Stimulated activated CD4-positive, alpha-beta T cell treated with anti-CD3 and anti-CD28 coated beads, Interleukin-12 subunit alpha, Interleukin-12 subunit beta, amount 100 ng/mL, for 24 hours (primary cell): ENCODE measurements at places on chromosomes 7 and 10.
A peak's percentile ranks its signal among the peaks of the same experiment; 100 is the strongest.

DNA sequence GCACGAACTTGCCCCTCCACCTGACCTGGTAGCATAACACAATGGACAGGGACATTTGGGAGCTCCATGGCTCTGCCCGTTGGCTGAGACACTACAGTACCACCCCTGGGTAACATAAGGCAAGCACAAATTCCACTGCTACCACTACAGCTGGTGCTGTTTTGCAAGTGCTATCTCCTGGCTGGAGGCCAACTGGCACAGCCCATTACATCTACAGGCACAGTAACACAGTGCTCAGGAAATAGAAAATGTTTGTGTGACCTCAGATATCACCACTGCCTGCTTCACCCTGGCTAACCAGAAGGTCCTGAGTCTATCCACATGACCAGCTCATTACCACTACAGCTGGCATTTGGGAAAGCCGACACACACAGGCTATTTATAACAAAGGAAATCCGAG, 631.1 kb upstream of the MBL2 start:
- DNase-seq: no peak

DNA sequence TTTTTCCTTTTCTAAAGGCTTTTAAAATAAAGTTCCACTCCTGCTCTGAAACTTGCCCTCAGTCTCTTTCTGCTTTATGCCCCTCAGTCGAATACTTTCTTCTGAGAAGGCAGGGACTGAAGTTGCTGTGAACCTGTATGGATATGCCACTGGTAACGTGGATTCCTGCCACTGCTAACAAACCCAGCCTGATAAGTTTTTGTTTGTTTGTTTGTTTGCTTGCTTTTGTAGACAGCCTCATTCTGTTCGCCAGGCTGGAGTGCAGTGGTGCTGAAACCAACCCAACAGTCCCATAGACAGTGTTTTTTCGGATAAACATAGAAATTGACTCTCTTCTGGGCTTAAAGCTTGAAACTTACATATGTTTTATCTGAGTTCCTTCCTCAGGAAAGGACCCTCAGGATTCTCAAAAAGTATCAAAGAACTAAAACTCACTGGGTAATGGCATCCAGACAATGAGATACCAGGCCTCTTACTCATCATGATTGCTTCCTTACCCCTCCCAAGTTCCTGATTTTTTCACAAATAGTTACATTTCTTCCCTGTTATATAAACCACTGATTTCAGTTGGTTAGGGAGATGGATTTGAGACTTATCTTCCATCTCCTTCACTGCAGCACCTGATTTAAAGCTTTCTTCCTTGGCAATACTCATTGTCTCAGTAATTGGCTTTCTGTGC, 273.6 kb downstream of the SDHAF3 start:
- DNase-seq: no peak

DNA sequence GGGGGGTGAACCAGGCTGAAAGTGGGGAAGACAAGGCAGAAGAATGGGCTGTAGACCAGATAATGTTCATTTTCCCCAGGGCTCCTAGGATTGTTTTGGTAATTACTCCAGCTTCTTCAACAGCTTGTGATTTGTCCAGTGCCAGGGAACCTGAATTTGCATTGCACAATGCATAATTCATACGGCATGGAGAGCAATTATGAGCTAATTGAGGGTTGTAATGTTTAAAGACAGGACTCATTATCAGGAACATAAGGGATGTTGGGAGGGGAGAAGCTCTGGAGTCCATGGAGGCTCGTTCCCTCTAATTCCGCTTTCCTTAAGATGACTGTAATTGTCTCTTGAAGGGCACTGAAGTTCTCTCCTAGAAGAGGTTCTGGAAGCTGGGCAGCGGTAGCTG, 405.0 kb upstream of the ZMIZ1 start:
- no peak for DNase-seq

- DNase-seq: peak; percentile 68
Measured at GRCh38 chr10:78657163-78657861, 411.5 kb upstream of the ZMIZ1 start.

GRCh38 chr10:85599081-85599480, 767.5 kb downstream of the GRID1 start:
- DNase-seq: no peak

DNA sequence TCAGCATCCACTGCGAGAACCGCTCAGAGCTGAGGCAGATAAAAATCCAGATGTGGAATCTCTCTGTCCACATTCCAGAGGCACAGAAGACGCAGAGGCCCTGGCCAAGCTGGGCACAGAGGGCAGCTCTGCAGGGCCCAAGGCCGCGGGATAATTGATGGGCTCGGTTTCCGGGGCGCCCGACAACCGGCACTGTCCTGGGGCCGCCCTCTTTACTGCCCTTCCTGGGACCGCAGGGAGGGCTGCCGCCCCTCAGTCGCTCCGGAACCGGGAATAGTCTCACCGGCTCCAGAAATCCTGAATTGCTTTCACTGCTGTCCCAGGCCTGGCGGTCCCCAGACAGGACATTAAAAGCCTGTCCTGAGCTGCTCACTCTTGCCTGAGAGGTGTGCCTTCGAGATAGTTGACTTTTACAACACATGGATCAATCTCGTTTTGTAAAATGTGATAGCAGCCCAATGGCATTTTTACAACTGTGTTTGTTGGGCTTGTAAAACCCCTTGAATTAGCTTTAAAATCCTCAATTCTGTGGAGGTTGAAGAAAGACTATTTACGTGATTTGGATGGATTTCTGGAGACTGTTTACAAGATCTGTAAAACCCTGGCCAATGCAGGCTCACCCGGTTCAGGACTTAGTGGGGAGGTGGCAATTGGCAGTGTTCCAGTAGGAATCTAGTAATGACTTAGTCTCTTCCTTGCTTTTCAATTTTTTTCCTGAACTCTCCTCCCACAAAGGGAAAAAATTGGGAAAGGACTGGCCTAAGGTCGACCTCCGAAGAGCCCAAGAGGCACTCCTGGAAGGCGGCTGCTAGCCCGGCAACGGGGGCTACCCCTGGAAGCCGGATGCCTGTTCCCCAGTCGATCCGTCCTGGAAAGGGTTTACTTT, 1.4 kb upstream of the HOXA6 start:
- no peak for DNase-seq
